ENCODE measurements at places on chromosomes 5 and 9.
A peak's percentile ranks its signal among the peaks of the same experiment; 100 is the strongest.

GRCh38 chr9:100884518-100884917 lies 144.0 kb upstream of the PLPPR1 start:
- H3K36me3 ChIP-seq, result no peaks in the 10 kb centered on the region
- H3K4me1 ChIP-seq, result no peaks in the 10 kb centered on the region
- no peak overlapping the region for H3K4me3 ChIP-seq
- DNase-seq, result no peak

- no peak overlapping the region for H3K27ac ChIP-seq
- no peak for DNase-seq
- no peaks in the 10 kb centered on the region for H3K27me3 ChIP-seq
- H3K4me3 ChIP-seq, result no peak overlapping the region
- H3K4me1 ChIP-seq, result no peaks in the 10 kb centered on the region
- H3K36me3 ChIP-seq, result no peaks in the 10 kb centered on the region
Measured at GRCh38 chr5:143164557-143164956, 238.9 kb downstream of the NR3C1 start.

DNA sequence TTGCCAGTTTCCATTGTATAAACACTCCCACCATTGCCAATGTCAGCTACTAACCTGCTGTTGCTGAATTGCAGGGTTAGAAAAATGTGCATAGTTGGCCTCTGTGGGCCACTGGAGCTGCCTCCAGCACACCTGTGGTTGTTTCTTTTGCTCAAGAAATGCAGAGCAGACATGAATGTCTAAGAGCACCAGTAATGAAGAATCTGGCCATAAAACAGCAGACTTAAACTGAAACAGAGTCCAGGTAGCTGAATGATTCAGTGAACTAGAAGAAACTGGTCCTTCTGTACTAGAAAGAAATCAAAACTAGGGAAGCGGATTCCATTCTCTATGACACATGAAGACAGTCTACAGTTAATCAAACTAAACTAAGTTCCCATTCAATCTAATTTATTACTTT lies 48.2 kb downstream of the NUDT12 start:
- H3K4me1 ChIP-seq, result no peaks in the 10 kb centered on the region
- no peak overlapping the region for H3K4me3 ChIP-seq
- H3K36me3 ChIP-seq, result no peaks in the 10 kb centered on the region
- no peak overlapping the region for H3K27ac ChIP-seq
- H3K27me3 ChIP-seq, result 0 out of 2 replicates have a peak, but pooled peaks cover 2% of the 10 kb centered on the region

DNA sequence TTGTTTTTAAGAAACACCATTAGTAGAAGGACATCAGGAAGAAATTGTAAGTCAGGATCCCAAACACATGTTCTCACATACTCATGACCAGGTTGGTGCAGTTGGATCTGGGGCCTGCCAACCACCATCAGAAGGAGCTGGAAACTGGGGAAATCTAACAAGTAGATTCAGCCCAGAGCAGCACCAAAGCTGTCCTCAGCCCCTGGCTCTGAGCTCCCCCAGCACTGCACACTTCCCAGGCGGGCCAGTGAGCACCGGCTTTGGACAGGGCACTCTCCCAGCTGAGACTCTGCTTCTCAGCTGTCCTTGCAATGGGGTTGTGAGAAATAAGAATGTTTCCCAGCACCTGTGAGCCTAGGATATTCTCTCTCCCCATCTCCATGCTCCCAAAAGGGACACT lies 162.5 kb downstream of the PAX5 start:
- H3K36me3 ChIP-seq, result no peaks in the 10 kb centered on the region
- H3K4me1 ChIP-seq, result no peaks in the 10 kb centered on the region
- DNase-seq, result no peak
- no peak overlapping the region for H3K4me3 ChIP-seq

DNA sequence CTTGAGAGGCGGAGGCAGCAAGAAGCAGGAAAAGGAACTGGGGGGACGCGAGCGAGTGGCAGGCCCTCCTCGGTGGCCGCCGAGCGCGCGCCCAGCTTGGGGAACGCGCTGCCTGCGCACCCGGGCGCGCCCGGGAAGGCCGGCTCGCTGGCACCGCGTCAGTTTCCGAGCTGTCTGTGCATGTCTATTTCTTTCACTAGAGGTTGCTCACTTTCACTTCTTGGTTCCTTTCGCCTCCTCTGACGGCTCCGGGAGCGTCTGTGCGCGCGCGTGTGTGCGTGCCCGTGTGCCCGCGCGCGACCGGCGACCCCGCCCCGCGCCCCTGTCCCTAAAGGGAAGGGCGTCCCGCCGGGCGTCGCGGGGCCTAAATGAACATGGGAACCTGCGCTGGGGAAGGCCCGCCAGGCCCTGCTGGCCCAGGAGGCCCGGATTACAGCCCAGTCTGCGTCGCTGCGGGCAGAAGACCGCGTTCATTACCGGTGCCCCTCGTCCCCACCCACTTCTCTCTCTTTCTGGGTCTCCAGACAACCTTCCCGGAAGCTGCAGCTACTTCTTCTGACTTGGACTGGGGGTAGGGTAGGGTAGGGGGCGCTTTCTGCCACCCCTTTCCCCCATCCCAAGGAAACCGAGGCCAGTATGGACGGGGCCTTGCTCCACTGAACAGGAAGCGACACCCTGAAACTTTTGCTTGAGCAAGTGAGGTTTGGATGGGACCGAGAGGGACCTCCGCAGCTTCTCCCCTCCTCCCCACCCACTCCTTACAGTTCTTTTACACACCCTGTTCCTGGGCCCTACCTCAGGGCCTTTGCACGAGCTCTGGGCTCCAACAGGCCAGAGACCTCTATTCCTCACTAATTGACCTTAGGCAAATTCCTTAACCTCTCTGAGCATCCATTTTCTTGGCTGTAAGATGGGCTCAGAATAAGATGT lies 205.8 kb upstream of the IER5L start:
- no peaks in the 10 kb centered on the region for H3K36me3 ChIP-seq
- DNase-seq, result no peak
- H3K4me3 ChIP-seq, result peak overlapping the region; percentile 36

DNA sequence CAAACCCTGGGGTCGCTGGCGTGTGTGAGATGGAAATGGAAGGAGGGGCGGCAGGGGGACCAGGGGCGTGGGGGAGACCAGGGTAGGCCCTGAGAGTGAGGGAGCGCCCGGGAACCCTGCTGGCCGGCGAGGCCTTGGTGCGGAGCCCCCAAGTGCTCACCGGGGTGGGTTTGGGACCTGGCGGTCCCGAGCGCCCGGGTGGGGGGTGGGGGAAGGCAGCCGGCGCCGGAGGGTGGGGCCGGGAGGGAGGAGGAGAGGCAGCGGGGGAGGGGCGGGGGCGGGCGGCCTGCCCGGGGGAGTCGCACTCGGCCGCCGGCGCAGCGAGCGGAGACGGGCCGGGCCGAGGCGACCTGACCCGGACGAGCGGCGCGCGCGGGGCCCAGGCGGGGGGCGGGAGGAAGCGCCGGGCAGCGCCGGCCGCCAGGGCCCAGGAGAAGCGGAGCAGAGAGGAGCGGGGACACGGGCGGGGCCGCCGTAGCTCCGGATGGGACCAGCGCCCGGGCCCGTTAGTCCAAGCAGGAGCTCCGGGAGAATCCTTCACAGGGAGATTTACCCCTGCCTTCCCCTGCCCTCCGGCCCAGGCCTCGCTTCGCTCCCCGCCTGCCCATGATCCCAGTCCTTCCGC lies at the start of gene NPR2:
NPR2 (plus strand) TSS at position 295 of the 625 bp plus-strand sequence. CDS start 818 bp downstream, outside the sequence.
- DNase-seq, result no peak
- H3K27me3 ChIP-seq, result no peaks in the 10 kb centered on the region
- no peak within 1 kb of the TSS for H3K4me3 ChIP-seq

DNA sequence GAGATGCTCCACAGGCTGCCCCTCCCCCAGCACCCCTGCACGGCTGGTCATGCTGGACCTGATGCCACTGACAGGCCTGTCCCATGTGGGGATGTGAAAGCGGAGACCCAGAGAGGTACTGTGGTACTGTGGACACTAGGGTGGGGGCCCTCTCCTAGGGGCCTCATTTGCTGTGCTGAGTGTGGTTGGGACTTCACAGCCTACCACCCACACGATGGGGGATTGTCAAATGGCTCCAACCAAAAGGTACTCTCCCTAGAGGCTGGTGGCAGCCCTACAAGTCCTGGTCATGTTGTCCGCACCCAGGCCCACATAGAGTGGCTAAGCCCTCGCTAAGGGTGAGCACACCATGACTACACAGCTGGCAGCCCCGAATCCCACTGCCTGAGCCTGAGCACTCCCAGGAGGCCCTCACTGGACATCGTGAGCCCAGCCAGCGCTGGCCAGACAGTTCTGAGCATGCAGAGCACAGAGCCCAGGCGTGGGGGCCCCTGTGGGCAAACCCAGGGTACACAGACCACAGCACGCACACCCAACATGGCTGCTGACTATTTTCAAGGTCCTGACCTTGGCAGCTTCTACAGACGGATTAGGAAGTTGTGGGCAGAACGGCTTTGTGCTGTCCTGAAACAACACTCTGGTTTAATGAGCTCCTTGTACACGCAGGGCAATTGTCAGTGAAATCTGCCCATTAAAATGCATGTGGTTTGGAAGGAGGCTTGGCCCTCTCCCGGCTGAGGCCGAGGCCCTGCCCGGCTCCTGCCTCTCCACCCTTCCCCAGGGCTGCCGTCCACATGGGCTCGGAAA lies 214.1 kb downstream of the HSPA4 start:
- no peak for DNase-seq
- no peak overlapping the region for H3K27ac ChIP-seq
- no peaks in the 10 kb centered on the region for H3K4me1 ChIP-seq

- no peak for DNase-seq
- no peak overlapping the region for H3K27ac ChIP-seq
- no peaks in the 10 kb centered on the region for H3K27me3 ChIP-seq
- no peaks in the 10 kb centered on the region for H3K4me1 ChIP-seq
- no peak overlapping the region for H3K4me3 ChIP-seq
- no peaks in the 10 kb centered on the region for H3K36me3 ChIP-seq
Measured at GRCh38 chr9:19757745-19758144, 31.1 kb downstream of the SLC24A2 start.

DNA sequence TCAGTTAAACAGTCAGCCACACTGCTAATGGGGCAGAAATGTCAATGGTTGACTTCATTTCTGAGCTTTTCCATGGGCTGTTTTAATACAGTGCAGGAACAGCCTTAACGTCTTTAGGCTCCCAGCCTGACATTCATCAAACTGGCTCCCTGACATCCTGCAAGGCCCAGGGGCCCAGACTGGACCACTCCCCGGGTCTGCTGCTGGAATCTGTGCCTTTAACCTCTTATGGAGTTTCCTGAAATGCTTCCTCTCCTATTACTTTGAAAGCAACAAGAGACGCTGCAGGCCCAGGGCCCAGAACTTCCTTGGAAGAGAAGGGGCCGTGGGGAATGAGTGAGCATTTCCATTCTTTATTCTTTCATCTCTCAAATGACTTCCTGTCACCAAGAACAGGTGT lies 216.8 kb upstream of the PANK3 start:
- H3K27me3 ChIP-seq, result no peaks in the 10 kb centered on the region
- no peak overlapping the region for H3K4me3 ChIP-seq
- no peaks in the 10 kb centered on the region for H3K4me1 ChIP-seq
- H3K27ac ChIP-seq, result no peak overlapping the region
- no peaks in the 10 kb centered on the region for H3K36me3 ChIP-seq

- H3K4me1 ChIP-seq, result no peaks in the 10 kb centered on the region
- H3K27me3 ChIP-seq, result no peaks in the 10 kb centered on the region
- H3K4me3 ChIP-seq, result no peak overlapping the region
- no peaks in the 10 kb centered on the region for H3K36me3 ChIP-seq
- DNase-seq, result no peak
Measured at GRCh38 chr5:94793113-94793815, 174.8 kb downstream of the SLF1 start.

DNA sequence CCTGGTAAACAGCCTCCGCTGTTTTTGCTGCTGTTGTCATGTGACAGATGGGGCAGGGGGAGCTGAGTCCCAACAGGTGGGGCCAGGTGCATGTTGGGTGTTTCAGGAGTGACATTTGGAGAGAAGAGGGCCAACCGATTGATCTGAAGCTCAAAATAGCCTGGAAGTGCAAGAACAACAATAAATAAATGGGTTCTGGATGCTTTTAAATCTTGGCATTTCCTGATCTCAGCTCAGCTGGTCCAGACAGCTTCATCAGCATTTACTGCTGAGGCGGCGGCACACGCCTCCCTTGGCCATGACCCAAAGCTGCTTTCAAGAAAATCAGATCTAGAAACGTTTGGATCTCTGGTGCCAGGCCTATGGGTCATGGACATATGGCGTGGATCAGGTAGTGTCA lies 70.5 kb downstream of the PPARGC1B start:
- H3K4me3 ChIP-seq, result no peak overlapping the region
- no peaks in the 10 kb centered on the region for H3K36me3 ChIP-seq
- H3K4me1 ChIP-seq, result peaks cover 26% of the 10 kb centered on the region
- H3K27ac ChIP-seq, result no peak overlapping the region

DNA sequence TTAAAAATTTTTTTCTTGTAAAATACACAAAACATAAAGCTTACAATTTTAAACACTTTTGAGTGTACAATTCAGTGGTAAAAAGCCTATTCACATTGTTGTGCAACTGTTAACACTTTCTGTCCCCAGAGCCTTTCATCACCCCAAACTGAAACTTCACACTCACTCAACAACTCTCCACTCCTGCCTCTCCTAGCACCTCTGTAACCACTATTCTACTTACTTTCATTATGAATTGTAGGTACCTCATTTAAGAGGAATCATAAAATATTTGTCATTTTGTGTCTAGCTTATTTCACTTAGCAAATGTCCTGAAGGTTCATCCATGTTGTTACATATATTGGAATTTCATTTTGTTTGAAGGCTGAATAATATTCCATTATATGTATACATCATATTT lies 4.3 kb upstream of the ZNF510 start:
- DNase-seq, result no peak
- H3K4me1 ChIP-seq, result no peaks in the 10 kb centered on the region
- H3K27me3 ChIP-seq, result no peaks in the 10 kb centered on the region
- no peak overlapping the region for H3K27ac ChIP-seq

DNA sequence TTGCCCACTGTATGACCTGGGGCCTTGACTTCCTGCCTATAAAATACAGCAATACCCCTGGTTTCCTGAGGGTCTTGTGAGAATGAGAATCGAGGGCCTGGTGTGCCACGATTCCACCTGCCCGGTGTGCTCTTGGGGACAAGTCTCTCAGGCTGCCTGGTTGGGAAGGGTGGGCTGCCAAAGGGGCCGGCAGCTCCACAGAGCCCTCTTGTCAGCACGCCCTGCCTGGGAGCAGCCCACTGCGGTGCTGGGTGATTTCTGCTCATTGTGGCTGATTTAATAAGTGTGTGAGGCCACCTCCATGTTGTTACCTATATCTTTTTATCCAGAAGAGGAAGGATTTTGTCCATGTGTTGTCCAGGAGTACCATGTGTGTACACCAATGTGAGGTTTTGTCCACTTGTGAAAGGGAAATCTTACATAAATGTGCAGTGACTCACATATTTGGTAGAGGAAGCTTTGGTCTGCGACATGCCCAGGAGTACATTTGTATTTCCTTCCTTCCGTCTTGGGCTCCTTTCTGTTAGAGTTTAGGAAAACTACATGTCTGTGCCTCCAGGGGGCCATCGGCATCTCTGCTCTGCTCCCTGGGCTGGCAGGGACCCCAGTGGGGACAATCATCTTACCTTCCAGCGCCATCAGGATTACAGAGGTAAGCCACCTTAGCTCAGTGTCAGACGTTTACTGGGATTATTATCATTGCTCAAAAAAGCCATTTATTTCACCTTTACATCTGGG lies 108.6 kb downstream of the PHF2 start:
- H3K4me1 ChIP-seq, result no peaks in the 10 kb centered on the region
- H3K27ac ChIP-seq, result no peak overlapping the region
- DNase-seq, result no peak
- H3K4me3 ChIP-seq, result no peak overlapping the region
- H3K36me3 ChIP-seq, result no peaks in the 10 kb centered on the region
- no peaks in the 10 kb centered on the region for H3K27me3 ChIP-seq

- H3K27ac ChIP-seq, result no peak overlapping the region
- no peak for DNase-seq
- no peaks in the 10 kb centered on the region for H3K27me3 ChIP-seq
Measured at GRCh38 chr5:111353035-111353434, 128.9 kb downstream of the CAMK4 start.
